HT-29 (cell line): ENCODE measurements at places on chromosomes 5 and 9.

DNA sequence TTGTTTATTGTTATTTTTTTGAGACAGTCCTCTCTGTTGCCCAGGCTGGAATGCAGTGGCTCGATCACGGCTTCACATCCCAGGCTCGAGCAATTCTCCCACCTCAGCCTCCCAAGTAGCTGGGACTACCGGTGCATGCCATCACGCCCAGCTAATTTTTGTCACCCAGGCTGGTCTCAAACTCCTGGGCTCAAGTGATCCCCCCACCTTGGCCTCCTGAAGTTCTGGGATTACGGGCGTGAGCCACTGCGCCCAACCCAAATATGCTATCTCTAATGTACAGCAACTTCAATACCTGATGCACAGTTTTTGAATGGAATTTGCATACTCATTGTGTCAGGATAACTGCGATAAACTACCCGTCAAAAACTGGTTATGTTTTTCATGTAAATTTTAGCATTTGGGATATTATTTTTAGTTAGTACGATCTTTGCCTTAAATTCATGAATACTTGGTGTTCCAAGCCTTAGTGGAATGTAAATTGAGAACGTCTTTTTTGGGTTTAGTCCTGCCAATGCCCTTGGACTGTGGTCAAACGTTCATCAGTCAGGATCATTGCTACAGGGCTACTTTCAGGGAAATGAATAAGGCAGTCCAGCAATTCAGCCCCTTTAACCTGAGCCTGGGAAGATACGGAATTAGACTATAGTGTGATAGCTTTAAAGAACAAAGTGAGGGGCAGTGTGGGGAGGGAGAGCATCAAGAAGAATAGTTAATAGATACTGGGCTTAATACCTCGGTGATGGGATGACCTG, 4.4 kb downstream of the UGCG start:
- DNase-seq, result no peak

DNA sequence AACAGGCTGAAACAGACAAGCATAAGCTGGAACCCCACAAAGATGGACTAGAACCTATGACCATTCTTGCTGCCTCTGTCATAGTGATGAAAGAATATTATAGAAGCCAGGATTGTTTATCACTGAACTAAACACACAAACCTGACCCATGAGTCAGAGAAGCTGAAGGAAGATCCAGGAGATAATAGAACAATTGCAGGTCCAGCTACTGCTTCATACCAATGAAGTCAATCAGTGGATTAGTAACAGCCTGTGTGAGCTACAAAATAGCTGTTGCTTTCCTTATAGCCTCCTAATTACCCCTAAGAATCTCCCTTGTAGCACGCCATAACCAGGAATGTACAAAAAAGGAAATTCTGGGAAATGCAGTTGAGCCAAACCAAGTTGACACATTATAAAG, 459.9 kb upstream of the ZNF462 start:
- no peak for DNase-seq

- DNase-seq, result no peak
Observed at GRCh38 chr5:129074903-129075302, 19.6 kb upstream of the ISOC1 start.

DNA sequence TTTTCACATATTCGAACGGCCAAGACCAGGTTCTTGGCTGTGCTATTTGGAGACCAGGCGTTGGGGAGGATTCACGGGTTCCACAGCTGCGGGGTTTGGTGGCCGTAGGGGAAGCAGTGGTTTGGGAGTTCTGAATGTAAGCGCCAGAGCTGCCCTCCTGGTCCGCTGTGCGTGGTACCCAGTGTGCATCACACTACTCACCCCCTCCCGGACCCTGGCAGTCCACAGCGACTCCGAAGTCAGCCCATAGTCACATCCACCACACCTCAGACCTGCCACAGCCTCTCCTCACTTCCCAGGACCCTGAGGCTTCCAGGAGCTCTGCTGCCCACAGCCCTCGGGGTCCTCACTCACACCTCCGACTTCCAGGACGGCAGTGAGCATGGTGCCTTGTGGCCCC, 26.8 kb downstream of the AMBP start:
- no peak for DNase-seq

DNA sequence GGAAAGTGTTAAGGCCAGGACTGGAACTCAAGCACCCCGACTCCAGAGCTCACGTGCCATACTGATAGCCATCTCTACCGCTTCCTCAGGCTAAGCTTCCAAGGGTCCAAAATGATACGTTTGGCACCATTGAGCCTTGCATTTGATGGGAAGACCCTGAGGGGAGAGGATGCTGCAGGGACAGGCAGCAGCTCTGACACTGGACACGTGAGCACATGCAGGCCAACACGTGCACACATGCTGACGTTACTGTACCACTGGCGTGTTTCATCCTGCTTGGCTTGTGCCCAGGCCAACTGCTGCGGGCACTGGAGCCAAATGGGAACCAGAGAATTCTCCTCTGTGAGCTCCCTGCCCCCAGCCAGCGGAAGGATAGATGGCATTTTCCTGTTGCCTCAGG, 5.2 kb downstream of the FAT2 start:
- no peak for DNase-seq
